ENCODE measurements at places on chromosomes 11 and 22.

GRCh38 chr11:69062873-69063651 lies 14.3 kb downstream of the TPCN2 start:
- DNase-seq = no peak

GRCh38 chr11:39542460-39542859 lies 1917.0 kb downstream of the LRRC4C start:
- no peak for DNase-seq

- DNase-seq = no peak
Measured at GRCh38 chr11:778976-779954, 2.0 kb upstream of the GATD1 start.

- DNase-seq = no peak
Measured at GRCh38 chr22:35506259-35506570, 34.4 kb upstream of the RASD2 start.

- DNase-seq = no peak
Measured at GRCh38 chr22:37571258-37571991, 8.5 kb downstream of the LGALS2 start.
